ENCODE measurements at places on chromosomes 6 and 20.

GRCh38 chr6:98871057-98871456, 36.7 kb downstream of the POU3F2 start:
- no peak for DNase-seq

GRCh38 chr6:156795825-156796224, 18.6 kb downstream of the ARID1B start:
- DNase-seq, result no peak

DNA sequence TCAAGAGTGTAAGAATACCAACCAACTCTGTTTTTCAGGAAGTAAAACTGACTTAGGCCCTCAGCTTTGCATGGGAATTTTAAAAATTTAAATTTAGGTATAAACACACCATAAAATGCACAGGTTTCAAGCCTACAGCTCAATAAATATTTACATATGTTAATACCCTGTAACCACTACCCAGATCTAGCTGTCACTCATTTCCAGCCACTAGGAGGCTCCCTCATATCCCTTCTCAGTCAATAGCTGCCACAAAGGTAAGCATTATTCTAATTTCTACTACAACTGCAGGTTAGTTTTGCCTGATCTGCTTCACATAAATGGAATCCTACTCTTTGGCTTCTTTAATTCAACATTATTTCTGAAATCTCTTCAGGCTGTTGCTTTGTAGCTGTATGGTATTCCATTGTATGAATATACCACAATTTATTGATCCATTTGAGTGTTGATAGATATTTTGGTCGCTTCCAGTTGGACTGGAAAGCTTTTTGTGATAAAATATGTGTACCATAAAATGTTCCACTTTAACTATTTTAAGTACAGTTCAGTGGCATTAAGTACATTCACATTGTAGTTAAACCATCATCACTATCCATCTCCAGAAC, 32.5 kb upstream of the MEI4 start:
- DNase-seq, result no peak

GRCh38 chr6:44022296-44022661, 105.0 kb downstream of the MRPL14 start:
- no peak for DNase-seq

GRCh38 chr6:4743062-4743461, 33.1 kb upstream of the CDYL start:
- DNase-seq, result no peak

DNA sequence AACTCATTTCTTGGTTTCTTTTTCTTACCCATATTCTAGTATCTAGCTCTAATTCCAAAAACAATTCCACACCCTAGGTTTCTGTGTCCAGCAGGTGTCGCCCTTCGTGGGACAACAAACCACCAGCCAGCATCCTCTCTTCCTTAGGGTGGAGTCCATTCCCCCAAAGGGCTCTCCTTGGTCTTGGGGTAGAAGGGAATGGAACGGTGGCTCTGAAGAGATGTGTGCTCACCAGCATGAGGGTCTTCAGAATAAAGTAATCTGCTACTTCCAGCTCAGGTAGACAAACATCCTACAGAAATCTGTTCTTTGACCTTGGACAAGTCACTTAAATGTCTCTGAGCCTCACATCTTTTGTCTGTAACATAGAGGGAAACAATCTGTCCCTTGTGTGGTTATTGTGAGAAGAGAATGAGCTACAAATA, 7.2 kb downstream of the HLA-DMB start:
- peak; percentile 63 for DNase-seq

DNA sequence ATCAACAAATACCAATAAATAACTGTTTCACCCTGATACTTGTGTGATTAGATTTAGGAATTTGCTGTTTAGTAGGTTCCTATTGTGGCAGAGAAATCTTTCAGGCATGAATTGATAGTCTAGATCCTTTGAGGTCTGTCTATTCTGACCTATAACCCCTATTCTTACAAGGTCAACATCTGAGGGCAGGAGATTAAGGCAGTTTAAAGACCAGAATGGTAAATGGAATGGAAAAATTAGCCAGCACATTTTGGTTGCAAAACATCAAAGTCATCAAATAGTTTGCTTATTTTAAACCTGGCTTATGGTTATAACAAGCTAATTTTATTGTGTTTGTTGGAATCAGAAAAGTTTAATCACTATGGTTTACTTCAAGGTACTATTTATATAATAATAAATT, 78.4 kb downstream of the LIN28B start:
- no peak for DNase-seq

- DNase-seq, result no peak
These were observed 417.3 kb upstream of the ARID1B start for GRCh38 chr6:156359912-156360311.

DNA sequence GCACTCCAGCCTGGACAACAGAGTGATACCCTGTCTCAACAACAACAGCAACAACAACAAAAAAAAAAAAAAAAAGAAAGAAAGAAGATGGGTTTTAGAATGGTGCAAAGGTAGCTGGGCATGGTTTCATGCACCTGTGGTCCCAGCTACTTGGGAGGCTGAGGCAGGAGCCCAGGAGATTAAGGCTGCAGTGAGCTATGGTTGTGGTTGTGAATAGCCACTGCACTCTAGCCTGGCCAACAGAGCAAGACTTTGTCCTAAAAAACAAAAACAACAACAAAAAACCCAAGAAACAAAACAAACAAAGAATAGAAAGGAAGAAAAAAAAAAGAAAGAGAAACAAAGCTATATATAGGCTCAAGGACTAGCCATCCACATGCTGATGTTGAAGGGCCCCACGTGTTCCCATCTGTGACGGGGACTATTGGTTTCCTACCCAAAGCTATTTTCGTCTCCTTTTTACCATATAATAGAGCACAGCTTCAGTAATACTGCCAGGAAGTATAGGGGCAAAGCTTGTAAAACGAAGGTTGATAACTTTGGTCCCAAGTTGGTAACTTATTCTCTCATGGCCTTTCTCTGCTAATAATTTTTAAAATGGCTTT, 7.9 kb upstream of the EEF1E1 start:
- no peak for DNase-seq

DNA sequence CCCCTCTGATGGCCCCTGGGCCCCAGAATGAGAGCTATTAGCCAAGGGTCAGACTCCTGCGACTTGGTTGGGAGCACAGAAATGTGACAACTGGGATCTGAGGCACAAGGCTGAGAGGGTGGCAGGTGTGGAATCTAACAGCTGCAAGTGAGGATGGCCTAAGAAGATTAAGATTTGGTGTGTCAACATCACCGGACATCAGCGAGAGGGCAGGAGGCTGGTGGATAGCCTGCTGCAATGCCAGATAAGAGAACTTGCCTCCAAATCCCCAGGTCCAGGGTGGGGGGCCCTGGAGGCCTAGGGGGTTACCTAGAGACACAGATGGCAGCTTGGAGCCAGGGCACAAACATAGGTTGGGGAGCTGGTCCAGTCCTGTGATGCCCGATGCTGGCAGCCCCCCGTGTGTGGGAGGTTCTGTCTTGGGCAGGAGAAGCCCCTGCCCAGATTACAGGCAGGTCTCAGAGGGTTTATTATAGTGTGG, 155.8 kb downstream of the GRM4 start:
- no peak for DNase-seq

GRCh38 chr6:134381959-134382358, 64.0 kb upstream of the SGK1 start:
- DNase-seq, result no peak

GRCh38 chr6:19812512-19813119, 24.6 kb upstream of the ID4 start:
- no peak for DNase-seq

DNA sequence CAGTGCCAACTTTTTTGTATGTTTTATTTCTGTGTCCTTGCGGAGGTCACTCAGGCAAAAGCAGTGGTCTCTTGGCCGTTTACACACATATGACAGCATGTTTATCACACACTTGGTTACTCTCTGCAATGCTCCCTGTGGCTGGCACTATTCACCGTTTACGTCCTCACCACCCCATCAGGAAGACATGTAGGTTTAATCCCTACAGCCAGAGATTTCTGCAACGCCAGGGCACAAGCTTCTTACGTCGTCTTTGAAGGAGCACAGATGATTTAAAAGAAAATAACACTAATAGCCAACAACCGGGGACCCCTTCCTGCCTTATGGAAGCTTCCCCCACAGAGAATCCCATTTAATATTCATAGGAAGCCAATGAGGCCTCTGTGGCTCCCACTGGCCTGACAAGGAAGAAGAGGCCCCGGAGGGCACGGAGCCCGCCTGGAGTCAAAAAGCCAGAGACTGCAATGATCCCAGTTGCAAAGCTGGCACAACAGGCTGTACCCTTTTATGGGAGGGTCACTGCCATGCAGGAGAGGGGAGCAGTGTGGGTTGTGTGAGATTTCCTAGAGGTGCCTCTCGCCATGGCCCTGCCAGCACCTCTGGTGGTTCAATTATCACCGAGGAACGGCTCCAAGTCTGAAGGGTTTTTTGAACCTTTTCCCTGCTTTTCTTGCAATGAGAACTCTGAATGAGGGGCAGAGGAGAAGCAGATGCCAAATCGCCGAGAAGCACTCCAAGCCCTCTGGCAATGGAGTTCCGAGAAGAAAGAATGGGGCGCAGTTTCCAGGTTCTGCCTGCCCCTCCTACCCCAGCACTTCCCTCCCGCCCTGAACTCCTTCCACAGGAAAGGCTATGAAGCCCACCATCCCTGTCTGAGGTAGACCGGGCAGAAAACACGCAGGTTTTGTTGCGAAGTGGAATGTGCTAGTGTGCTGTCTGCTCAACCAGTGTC, 96.2 kb downstream of the THBS2 start:
- no peak for DNase-seq

DNA sequence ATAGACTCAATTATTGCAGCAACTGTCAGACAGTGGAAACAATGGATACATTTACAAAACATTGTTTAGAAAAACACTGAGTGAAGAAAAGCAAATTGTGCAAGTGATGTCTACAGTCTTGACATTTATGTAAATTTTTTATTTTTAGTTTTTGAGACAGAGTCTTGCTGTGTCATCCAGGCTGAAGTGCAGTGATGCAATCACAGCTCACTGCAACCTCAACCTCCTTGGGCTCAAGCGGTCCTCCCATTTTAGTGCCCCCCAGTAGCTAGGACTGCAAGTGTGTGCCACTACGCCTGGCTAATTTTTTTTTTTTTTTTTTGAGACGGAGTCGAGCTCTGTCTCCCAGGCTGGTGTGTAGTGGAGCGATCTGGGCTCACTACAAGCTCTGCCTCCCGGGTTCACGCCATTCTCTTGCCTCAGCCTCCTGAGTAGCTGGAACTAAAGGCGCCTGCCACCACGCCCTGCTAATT, 9.7 kb downstream of the CNBD2 start:
- no peak for DNase-seq

DNA sequence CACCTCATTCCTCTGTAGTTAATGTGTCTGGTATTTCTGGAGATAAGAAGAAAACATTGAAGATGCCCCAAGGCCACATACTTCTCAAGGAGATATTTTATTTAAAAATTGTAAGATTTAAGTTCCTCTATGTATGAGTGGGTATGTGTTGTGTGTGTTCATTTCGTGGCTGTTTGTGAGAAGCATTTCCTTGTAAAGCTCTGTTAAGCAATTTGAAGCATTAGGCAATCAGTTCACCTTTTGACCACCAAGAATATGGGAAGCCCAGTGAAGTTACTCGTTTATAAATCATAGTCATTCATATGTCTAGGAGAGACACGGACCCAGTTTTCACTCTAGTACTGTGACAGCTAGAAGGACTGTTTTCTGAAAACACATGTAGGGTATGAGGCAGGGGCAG, 717.6 kb upstream of the MAP3K7 start:
- DNase-seq, result no peak

DNA sequence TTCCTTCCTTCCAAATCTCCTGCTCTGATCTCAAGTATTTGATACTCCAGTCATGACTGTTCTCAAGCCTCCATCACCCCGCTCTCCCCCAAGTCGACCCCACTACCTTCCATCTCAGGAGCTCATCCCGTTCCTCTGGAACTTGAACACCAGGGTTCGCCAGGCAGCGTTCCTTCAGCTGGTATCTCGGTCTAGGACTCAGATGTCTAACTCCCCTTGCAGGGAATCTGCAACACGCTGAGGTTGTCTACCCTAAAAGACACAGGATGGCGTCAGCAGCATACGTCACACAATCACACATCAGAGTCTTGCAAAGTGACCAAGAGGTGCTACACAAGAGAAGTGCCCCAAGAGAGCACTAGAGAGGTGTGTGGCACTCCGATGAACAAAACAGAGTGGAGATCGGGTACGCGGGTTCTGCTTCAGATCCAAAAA, 706 bp downstream of the ZNF184 start:
- peak; percentile 12 for DNase-seq

- no peak for DNase-seq
These were observed 16.9 kb upstream of the ANGPT4 start for GRCh38 chr20:933029-933428.

DNA sequence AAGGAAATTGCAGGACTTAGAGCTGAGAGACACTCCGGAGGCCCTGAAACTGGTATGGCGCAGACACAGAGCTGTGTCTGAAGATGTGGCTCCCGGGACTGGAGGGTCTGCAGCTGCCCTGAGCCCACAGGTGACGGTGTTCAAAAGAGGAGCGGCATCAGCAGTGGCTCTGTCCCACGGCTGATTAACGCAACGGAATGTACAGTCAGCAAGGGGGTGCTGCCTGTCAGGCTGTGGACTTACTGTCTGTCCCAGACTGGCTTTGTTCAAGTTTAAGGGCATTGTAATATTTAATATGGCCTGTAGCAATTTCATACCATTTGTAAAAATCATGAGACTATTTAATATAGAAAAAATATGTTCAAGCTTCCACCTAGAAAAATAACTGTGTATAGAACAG, 228.0 kb upstream of the TAB2 start:
- no peak for DNase-seq

- DNase-seq, result no peak
These were observed 247.8 kb downstream of the BMP2 start for GRCh38 chr20:7015257-7015656.

GRCh38 chr20:11094196-11094595, 420.4 kb upstream of the JAG1 start:
- no peak for DNase-seq

DNA sequence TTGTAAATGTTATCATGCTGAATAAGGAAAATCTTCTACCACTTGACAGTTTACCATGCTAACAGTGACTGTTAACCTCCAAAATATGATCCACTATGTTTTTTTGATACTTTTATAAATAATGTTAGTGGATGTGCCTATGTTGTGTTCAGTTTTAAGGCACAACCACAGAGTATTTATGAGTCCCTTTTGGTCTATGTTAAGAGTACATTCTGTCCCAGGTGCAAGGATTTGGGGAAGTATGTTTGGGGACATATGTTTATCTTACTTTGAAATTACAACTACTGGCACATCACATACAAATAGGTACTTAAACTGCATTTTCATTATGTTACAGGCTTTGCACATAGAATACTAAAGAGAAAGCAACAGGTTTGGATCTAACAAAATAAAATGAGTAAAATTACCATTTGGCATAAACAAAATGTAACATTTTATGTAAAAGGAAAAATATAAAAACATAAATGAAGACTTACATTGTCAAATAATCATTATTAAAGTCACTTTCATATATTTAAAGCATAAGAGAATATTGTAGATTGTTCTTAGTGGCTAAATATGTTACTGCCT, 71.2 kb downstream of the SESN1 start:
- DNase-seq, result no peak

Measured in stimulated activated CD8-positive, alpha-beta memory T cell treated with anti-CD3 and anti-CD28 coated beads, Interleukin-4, amount 100 ng/mL, for 1 hour (primary cell).